ENCODE measurements at places on chromosomes 16 and 17.

DNA sequence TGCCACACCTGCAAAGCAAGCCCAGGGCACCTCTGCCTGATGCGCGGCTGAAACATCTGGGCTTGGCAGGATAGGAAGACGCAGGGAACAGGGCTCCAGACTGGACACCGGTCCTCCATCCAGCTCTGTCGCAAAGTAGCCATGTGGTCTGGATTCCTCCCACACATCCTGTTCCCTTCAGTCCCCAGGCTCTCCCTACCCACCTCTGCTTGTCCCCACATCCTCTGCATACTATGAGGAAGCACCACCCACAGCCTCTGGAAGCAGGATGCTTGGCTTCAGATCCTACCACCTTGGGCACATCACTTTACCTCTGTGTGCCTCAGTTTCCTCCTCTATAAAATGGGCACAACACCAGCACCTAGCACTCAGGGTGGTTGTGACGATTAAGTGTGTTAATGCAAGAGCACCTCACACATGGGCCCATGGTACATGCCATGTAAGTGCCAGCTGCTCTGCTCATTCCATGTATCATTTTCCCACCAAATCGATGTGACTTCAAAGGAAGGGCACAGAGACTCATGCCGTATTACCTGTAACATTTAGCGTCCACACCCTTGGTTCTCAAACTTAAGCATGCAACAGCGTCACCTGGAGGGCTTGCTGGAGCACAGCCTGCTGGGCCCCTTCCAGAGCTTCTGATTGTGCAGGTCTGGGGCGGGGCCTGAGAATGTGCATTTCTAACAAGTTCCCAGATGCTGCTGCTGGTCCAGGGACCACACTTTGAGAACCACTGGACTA is 138.6 kb upstream of the SDK2 start:
- DNase-seq: peak; percentile 51

DNA sequence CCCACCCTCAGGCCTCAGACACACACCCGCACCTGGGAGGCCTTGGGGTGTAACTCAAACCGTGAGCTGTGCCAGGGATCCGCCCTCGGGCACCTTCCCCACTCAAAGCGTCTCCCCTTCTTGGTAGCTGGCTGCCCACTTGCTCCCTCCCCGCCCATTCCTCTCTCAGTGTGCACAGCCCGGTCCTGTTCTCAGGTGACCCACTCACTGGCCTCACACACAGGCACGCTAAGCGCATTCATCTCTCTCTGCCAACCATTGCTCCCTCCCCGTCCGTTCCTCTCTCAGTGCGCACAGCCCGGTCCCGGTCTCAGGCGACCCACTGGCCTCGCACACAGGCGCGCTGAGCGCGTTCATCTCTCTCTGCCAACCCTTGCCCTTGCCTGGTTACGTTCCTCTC is 20.8 kb downstream of the WDR45B start:
- no peak for DNase-seq

DNA sequence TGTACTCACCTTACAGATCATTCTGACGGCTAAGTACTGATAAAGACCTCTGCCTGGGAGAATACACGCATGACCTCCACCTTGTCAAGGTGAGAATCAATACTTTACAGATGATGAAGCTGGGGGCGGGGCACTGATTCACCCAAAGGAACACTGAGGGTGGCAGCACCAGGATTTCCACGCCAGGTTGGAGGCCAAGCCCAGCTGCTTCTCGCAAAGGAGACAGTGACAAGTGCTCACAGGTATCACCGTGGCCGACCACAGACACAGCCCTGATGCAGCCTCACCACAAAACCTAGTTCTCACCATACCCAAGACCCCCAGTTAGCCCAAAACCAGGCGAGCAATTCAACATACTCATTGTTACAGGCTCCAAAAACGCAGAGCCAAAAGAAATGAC is 434.2 kb downstream of the SOX9 start:
- DNase-seq: no peak

GRCh38 chr17:16486373-16487250 is 5.4 kb downstream of the LRRC75A start:
- peak; percentile 83 for DNase-seq

DNA sequence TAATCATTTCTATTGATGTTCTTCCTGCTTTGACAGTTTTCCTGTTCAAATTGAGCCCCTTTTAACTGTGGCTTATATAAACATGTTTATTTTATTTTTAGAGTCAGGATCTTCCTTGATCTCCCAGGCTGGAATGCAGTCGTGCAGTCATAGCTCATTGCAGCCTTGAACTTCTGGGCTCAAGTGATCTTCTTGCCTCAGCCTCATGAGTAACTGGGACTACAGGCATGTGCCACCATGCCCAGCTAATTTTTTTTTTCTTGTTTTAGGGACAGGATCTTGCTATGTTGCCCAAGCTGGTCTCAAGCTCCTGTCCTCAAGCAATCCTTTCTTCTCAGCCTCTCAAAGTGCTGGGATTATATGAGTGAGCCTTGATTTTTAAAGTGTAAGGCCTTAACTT is 14.7 kb downstream of the PHKB start:
- no peak for DNase-seq

DNA sequence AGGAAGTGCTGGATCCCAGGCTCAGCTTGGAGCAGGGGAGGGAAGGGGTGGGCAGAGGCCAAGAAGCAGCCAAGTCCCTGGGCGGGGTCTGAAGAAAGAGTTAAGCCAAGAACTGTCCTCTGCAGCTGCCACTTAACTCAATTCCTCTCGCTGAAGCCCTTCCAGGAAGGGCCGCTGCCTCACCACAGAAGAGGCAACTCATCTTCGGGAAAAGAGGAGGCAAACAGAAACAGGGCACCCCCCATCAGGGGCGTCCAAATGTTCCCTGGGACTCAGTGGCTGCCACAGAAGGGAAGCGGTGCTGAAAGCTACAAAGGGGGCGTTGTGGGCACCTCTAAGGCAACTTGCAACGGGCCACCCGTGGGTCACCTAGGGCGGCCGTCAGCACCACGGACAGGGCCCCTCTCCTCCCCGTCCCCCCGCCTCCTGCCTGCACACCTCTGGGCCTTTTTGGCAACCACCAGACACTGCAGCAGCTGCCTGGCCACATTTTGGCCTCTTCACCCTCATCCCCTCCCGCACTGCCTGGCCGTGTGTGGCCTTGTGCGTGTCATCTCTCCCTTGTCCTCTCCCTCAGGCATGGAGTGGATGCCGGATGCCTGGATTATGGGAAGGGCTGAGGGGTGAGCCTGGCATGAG is 2.5 kb downstream of the TLCD3B start:
- no peak for DNase-seq

- no peak for DNase-seq
These were observed 794 bp upstream of the CPNE7 start for GRCh38 chr16:89574681-89575246.

DNA sequence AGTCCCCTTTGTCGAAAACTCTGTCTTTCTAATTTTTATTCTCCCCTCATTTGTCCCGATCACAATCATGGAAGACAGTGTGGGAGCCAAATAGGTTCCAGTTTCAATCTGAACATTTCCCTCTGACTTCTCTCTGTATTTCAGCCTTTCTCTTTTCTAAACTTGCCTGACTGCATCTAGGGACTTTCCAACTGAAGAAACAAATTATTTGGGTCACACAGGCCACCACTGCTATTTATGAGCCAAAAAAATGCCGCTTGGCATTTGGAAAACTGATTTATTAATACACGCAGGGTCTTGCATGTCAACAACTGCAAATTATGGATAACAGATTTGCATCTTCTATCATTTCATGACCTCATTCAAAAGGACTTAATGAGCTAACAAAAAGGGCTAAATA is 55.2 kb upstream of the ELAC2 start:
- DNase-seq: no peak

DNA sequence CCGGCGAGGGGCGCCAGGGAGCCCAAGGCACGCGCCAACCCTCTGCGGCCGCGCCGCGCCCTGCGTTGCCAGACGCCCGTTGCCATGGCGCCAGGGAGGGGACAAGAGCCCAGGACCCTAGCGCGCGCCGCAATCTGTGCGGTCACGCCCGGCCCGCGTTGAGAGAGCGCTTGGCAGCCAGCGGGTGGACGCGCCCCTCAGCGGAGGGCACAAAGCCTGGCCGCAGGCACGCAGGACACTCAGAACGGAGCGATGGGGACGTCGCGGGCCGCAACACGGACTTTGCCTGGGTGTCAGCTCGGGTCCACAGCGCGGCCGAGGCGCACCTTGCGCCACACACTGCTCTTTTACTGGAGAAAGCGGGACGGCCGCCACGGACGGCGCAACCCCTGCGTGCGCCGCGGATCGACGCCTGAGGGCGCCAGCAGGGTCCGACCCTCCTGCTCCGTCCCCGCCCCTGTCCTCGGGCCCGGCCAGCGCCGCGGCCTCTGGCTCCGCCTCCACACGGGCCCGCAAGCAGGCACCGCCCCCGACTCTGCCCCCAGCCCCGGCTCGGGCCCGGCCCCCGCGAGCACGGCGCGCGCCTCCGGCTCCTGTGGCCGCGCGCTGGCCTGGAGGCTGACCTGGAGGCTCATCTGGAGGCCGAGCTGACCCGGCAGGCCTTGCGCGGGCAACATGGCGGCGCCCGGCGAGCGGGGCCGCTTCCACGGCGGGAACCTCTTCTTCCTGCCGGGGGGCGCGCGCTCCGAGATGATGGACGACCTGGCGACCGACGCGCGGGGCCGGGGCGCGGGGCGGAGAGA is at the start of gene GFER:
Gene GFER (plus strand): TSS at position 650 of the 803 bp plus-strand sequence. CDS start 26 bp downstream, at position 676.
- peak; percentile 70 for DNase-seq

- no peak for DNase-seq
These were observed 6.8 kb upstream of the MSI2 start for GRCh38 chr17:57249520-57249919.

- peak; percentile 25 for DNase-seq
These were observed 27.1 kb downstream of the TMEM235 start for GRCh38 chr17:78258323-78259191.

DNA sequence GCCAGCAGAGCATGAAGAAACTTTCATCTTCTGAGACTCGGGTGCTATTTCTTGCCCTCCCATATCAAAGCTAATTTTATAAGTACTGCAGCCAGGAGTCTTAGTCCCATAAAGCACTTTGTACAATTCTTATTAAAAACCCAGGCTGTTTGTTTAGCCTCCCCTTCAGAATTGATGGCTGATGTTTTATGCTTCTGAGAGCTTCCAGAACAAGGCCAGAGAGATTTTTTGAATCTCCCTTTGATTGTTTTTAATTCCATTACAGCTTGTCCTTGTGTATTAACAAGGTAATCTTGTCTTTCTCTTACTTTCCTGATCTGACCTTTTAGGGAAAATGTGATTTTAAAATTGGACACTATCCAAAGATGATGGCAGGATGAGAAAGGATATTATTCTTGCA is 16.3 kb downstream of the COQ7 start:
- DNase-seq: no peak

GRCh38 chr17:79953335-79953734 is 82.3 kb downstream of the TBC1D16 start:
- DNase-seq: no peak

- no peak for DNase-seq
These were observed 20.8 kb downstream of the C17orf67 start for GRCh38 chr17:56812901-56813388.

DNA sequence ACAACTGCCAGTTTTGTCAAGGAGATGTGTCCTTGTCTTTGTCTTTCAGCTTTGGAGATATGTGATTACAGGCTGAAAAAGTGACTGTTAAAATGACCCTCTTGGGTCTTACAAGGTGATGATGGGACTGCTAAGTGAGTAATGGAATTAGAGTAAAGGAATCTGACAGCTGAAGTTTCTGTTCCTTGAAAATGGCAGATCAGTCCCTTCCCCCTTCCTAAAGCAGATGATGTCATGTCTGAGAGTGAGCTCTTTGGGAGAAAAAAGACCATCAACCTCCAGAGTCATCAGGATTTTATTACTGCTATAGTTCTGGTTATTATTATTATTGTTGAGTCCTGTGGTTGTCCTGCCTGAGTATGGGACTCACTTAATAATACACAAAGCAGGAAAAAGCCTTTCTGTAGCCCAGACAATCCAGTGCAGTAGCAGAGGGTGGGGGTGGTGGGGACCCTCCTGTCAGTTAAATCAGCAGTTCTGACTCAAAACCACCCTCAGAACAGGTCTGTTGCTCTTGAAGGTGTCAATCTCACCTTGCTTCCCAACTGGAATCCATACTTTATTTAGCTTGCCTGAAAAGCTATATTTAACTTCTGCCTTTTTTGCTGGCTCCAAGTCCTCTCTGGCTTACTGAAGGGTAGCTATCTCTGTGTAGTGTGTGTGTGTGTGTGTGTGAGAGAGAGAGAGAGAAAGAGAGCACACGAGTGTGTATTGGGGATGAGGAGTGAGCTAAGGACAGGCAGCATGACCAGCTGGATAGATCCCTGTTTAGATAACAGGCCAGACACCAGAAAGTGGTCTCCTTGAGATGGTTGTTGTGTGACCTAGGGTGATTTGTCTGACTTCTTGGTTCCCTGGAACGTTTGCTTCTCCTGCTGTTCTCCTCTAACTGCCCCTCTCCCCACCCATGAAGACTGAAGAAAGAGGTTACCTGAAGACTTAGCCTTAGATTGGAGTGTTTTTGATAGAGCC is 4.9 kb downstream of the HROB start:
- DNase-seq: no peak

DNA sequence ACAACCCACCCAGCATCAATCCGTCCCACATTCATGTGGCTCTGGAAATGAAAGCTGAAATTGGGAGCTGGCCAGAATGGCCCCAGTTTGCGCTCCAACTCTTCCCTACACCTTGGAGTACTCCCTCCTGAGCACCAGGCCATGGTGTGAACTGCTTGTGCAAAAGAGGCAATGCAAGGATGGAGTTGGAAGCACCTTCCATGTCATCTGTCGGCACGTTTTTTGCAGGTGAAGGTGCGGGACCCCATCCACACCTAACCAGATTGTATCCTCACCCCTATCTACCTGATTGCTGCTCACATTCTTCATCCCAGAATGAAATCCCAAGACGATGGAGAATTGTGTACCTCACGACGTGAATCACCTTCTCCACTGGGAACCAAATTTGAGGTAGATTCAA is 136.6 kb upstream of the WSB1 start:
- no peak for DNase-seq

GRCh38 chr16:8173111-8173644 is 417.1 kb downstream of the TMEM114 start:
- peak; percentile 81 for DNase-seq

- no peak for DNase-seq
These were observed 11.2 kb downstream of the CYBC1 start for GRCh38 chr17:82439194-82439828.

- DNase-seq: no peak
These were observed 12.3 kb upstream of the PKMYT1 start for GRCh38 chr16:2992383-2993081.

GRCh38 chr16:25030420-25031131 is 15.4 kb upstream of the ARHGAP17 start:
- no peak for DNase-seq

GRCh38 chr17:39759204-39759603 is 21.5 kb downstream of the GRB7 start:
- no peak for DNase-seq
